H9 (cell line): ENCODE measurements at places on chromosomes 7 and 10.

DNA sequence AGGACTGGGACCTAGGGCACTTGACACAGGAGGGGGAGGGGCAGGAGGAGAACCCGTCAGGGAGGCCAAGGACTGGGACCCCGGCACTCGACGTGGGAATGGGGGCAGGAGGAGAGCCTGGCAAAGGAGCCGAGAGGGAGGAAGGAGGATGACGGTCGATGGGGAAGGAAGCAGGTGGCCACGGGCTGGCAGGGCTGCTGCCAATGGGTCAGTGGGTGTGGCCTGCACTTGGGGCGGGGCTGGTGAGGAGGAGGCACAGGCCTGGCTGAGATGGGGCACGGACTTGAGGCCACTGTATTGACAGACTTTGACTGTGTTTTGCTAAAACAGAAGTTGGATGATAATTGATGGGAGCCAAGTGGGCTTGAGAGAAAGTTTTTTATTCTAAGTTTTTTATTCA lies 68.9 kb downstream of the RBM33 start:
- no peak overlapping the region for H3K4me3 ChIP-seq
- H3K4me1 ChIP-seq: no peaks in the 10 kb centered on the region
- H3K27ac ChIP-seq: no peak overlapping the region
- H3K27me3 ChIP-seq: no peaks in the 10 kb centered on the region
- H3K36me3 ChIP-seq: peaks cover 51% of the 10 kb centered on the region

DNA sequence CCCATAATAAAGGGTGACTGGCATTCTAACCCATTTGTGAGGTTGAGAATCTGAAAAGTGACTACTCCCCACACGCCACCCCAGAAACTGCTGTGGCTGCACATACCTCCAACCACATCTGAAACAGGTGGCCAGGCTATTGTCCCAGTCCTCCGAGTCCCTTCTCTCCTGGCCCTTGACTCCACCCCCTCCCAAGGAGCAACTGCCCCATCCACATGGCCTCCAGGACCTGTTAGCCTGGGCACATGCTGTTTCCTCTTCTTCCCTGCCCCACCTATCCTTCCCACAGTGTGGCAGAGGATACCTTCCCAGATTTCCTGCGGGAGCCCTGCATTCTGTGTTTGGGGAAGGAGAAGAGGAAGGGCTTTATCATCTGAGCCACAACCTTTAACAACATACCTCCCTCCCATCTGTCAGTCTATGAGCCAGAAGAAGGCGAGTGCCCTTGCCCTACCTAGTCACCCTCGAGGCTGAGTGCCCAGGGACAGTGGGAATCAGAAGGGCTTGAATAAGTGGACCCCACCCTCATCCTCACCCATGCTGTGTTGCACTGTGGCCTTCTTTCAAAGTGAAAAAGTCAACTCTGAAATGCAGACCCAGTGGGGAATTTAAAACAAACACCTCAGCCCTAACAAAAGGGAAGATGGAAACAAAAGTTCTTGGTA lies 11.9 kb downstream of the STEAP1B start:
- H3K4me1 ChIP-seq: no peaks in the 10 kb centered on the region; the same call in 1 of the 2 replicates
- H3K27me3 ChIP-seq: no peaks in the 10 kb centered on the region
- peak; percentile 49 for DNase-seq
- no peaks in the 10 kb centered on the region; the same call in 1 of the 2 replicates for H3K36me3 ChIP-seq
- H3K4me3 ChIP-seq: no peak overlapping the region
- no peak overlapping the region for H3K27ac ChIP-seq

DNA sequence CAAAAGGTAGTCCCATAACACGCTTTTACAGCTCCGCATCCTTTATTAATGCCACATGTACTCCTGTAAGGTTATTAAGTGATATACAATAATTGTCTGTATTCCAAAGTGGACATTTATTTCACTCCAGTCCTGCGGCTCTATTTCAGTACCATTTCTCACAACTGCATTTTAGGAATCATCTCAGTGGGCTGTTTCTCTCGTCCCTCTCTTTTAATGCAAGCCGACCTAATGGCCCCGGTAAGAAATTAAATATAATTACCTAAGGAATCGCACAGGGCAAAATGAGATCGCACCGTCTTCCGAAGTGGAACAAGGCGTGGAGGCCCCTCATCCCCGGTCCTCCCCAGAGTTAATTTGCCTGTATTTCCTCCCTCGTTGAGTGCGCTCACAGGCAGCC lies 216.5 kb downstream of the RAB11FIP2 start:
- H3K36me3 ChIP-seq: no peaks in the 10 kb centered on the region; the same call in 2 of the 3 replicates
- no peak overlapping the region for H3K4me3 ChIP-seq
- H3K4me1 ChIP-seq: peaks cover 2% of the 10 kb centered on the region; the same call in 1 of the 2 replicates
- H3K27me3 ChIP-seq: no peaks in the 10 kb centered on the region

DNA sequence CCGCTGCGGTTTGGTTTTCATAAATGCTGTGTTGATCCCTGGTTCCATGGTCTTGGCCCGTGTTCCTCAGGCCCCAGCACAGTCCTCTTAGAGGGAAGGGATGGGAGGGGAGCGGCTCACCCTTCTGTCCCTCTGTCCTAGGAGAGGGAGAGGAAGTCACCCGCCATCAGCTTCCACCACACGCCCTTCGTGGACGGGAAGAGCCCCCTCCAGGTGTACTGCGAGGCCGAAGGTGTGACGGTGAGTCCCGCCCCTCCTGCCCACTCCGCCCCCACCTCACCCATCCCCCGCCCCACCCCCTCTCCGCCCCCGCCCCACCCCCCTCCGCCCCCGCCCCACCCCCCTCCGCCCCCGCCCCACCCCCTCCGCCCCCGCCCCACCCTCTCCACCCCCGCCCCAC lies 37.5 kb upstream of the DPYSL4 start:
- H3K4me1 ChIP-seq: no peaks in the 10 kb centered on the region
- DNase-seq: no peak
- no peaks in the 10 kb centered on the region for H3K27me3 ChIP-seq
- H3K4me3 ChIP-seq: no peak overlapping the region
- H3K27ac ChIP-seq: no peak overlapping the region

DNA sequence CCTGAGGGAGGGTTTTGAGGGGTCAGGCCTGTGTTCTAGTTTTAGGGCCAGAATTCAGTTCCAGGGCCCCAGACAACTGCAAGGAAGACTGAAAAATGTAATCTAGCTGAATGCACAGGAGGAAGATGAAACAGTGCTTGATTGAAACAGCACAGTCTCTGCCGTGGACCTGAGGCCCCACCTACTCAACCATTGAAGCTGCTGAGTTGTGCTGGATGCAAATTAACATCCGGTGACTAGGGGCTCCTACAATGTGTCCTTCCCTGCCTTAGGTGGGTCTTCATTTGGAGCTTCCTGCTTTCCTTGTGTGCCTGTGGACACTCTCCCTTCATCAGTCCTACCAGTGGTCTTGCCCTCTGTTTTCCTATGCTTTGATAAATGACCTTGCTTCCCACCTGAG lies 5.7 kb downstream of the GLRX3 start:
- DNase-seq: no peak
- H3K4me1 ChIP-seq: peaks cover 9% of the 10 kb centered on the region; the same call in 1 of the 2 replicates
- H3K36me3 ChIP-seq: peaks cover 29% of the 10 kb centered on the region
- no peaks in the 10 kb centered on the region for H3K27me3 ChIP-seq

DNA sequence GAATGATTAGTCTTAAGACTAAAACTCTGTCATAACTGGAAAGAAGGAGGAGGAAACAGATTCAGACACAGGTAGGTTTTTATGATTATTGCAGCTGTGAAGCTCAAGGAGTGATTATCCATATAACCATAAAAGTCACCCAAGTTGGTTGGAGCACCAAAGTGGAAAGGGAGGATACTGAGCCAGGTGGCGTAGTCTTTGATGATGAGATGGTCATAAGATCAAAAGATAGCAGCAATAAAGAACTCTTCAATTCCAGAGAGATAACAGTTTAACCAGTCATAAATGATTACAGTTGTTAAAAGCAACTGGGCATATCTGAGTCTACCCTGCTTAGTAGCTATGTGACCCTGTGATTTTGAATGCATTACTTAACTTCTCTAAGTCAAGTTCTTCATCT lies 8.4 kb downstream of the ABCB1 start:
- DNase-seq: no peak
- no peaks in the 10 kb centered on the region for H3K36me3 ChIP-seq
- no peak overlapping the region for H3K4me3 ChIP-seq
- H3K27me3 ChIP-seq: no peaks in the 10 kb centered on the region
- no peak overlapping the region for H3K27ac ChIP-seq
- no peaks in the 10 kb centered on the region for H3K4me1 ChIP-seq

DNA sequence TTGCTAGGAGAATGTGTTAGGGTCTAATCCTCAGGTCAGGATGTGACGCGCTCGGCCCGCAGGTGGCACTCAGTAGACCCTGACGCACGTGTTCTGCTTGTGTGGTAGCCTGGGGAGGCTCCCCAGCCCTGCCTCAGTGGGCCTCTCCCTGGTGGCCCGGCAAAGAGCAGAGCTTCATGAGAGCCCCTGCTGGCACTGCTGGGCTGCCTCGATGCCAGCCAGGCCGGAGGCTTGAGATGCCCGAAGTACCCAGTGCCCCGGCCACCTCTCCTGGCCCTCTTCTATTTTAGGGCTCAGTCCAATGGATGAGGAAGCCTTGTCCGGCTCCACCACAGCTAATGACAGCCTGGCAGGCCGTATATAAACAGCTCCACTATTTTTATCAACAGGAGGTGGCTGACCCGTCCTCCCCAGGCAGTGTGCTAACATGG lies 42.0 kb downstream of the PRF1 start:
- H3K27ac ChIP-seq: no peak overlapping the region
- H3K36me3 ChIP-seq: peaks cover 2% of the 10 kb centered on the region
- H3K4me3 ChIP-seq: no peak overlapping the region
- no peaks in the 10 kb centered on the region for H3K27me3 ChIP-seq
- no peaks in the 10 kb centered on the region for H3K4me1 ChIP-seq
